ENCODE measurements at places on chromosomes 7 and 10.

DNA sequence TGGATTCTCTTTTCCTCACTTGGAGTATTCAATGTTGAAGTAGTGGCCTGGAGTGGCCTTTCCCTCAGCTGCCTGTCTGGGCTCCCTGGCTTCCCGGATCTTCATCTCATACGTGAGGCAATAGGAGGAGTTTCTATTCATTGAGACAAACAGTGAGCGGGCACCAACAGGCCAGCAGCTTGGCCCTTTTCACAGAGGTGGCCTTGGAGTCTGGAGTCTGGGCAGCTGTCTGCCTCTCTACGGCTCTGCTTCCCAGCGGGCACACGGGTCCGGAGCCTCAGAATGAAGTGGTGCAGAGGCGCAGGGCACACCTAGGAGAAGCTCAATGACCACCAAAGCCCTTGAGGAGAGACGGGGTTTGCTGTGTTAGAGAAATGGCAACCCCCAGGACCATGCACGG is 169.4 kb downstream of the CCDC3 start:
- DNase-seq = no peak

DNA sequence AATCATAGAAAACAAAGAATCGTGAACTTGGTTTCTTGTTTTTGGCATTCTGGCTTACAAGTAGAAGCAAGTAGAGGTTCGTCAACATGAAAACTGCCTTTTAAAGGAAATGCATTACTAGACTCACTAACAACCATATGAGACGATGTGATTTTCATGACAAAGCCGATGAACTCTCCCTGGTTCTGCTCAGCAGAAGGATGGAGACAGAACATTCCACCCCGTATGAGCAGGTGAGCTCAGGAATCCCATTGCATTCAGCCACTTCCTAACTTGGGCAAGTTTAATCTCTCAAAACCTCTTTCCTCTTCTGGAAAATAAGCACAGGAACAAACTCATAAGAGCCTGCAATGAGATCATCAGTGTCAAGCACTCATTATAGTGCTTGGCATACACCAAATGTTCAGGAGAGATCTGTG is 57.4 kb upstream of the SVIL start:
- no peak for DNase-seq

- no peak for DNase-seq
Observed at GRCh38 chr10:49745756-49746155, 16.4 kb downstream of the OGDHL start.

DNA sequence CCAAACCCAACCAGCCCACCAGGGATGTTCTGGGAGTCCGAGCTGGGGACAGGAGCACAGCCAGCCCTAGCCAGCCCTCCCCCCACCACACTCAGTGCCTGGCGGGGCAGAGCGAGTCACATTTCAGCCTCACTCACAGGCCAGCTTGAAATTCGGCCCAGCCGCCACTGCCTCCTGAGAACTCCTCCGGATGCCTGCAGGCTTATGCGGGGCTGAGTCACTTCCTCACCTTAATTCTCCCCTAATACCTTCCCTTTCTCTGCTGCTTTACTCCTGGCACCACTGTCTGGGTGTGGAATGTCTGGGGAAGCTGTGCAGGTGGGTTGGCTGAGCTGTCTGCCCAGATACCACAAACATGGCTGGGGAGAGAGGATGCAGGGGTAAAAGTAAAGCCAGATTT is 22.6 kb upstream of the DLG5 start:
- DNase-seq = no peak

DNA sequence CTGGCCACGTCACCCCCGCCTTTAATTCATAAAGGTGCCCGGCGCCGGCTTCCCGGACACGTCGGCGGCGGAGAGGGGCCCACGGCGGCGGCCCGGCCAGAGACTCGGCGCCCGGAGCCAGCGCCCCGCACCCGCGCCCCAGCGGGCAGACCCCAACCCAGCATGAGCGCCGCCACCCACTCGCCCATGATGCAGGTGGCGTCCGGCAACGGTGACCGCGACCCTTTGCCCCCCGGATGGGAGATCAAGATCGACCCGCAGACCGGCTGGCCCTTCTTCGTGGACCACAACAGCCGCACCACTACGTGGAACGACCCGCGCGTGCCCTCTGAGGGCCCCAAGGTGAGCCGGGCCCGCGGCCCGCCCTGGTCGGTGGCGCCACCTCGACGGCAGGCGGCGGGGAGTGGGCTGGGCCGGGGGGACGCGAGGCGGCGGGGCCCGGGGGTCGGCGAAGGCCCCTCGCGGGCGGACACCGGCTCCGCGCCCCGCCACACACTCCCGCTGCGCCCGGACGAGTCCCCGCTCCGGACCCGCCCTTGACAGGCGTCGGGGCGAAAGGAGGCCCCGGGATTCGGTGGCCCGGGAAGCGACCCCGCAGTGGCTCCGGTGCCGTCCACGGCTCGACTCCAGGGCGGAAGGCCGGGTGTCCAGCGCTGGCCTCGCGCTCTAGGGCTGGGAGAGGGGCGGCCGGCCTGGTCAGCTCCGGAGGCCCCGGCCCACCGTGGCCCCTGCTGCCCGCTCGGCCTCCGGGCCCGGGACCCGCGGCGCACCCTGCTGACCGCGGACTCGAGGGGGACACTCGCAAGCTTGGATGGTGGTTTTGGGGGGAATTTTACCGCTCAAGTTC is 557 bp downstream of the BAG3 start:
- DNase-seq = no peak

DNA sequence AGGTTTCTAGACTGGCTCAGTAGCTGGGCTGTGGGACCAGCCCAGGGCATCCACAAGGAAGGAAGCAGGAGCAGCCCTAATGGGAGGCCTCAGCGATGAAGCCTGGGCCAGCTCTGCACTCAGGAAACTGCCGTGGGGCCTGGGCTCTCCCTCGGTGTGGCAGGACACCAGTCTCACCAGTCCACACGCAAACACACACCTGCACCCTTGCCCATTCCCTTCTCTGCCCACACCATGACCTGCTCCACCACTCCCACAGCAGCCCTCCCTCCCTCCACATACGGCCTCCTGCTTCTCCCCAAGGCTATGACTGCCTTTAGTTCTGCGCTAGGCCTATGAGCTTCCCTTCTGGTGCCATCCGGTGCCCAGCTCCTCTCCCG is 7.1 kb downstream of the FGF8 start:
- DNase-seq = no peak

DNA sequence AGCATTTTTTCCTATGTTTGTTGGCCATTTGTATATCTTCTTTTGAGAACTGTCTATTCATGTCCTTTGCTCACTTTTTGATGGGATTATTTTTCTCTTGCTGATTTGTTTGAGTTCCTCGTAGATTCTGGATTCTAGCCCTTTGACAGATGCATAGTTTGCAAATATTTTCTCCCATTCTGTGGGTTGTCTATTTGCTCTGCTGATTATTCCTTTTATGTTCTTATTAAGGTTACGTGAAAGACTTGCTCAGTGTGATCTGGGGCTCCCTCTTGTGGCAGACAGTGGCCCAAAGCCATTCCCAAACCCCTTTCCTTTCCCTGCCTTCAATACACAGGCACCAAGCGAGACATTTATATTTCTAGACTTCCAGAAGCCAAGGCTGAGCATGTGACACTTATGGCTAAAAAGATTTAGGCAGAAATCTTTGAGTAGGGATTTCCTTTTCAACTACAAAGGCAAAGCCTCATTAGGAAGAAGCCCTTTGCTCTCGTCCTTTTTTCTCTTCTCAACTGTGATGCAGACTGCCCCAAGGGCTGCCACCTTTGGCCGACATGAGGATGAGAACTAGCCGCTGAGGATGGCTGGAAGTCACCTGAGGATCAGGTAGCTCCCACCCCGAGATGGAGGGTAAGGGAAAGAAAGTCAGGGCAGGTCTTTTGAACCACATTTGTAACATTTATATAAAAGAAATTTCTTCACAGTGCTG is 23.6 kb downstream of the ST8SIA6 start:
- peak; percentile 6 for DNase-seq

DNA sequence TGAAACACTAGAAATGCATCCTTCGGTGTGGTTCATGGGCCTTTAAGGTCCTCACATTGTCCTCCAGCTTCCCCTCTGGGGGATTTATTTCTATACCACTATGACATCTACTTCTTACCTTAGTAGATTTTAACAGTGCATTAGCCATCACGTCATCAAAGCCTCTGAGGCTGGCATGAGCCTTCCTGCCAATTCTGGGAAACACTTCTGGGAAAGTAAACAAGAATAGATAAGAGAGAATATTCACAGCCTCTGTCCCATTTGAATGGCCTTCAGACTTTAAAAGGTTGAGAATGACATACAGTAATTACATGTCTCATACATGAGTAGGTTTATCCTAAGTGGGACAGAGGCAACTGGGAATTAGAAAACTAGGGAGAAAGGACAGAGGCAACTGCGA is 89.7 kb downstream of the AMPH start:
- DNase-seq = peak; percentile 90

- no peak for DNase-seq
Observed at GRCh38 chr7:151405588-151405987, 4.2 kb downstream of the WDR86 start.

- DNase-seq = no peak
Observed at GRCh38 chr7:73354821-73355220, 26.9 kb downstream of the FKBP6 start.

GRCh38 chr7:134622303-134622995 is 24.2 kb upstream of the BPGM start:
- DNase-seq = no peak

GRCh38 chr7:66629222-66630062 is 761 bp downstream of the KCTD7 start:
- DNase-seq = no peak

- DNase-seq = no peak
Observed at GRCh38 chr10:44589944-44590449, 205.1 kb upstream of the CXCL12 start.

- no peak for DNase-seq
Observed at GRCh38 chr7:43575506-43575905, 7.4 kb upstream of the STK17A start.

GRCh38 chr7:122584676-122585251 is 114.2 kb downstream of the RNF133 start:
- no peak for DNase-seq

DNA sequence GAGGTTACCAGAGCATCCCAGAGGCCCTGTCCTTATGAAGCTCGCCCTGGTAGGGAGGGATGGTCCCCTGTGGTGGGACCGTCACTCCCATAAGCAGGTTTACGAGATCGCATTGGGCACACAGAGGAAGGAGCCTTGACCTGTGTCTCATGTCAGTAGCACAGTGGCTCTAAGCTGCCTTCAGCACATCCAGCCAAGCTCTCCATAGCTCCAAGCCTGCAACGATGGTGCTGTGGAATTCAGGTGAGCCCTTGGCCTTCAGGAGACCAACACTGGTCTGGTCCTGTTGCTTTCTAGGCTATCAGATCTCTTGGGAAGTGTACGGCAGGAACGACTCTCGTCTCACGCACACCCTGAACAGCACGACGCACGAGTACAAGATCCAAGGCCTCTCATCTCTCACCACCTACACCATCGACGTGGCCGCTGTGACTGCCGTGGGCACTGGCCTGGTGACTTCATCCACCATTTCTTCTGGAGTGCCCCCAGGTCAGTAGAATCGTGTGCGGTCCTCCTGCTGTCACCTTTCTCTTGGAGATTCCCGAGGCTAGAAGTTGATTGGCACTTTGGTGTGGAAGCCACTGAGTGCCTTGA is 605.3 kb upstream of the FOXK1 start:
- DNase-seq = no peak

DNA sequence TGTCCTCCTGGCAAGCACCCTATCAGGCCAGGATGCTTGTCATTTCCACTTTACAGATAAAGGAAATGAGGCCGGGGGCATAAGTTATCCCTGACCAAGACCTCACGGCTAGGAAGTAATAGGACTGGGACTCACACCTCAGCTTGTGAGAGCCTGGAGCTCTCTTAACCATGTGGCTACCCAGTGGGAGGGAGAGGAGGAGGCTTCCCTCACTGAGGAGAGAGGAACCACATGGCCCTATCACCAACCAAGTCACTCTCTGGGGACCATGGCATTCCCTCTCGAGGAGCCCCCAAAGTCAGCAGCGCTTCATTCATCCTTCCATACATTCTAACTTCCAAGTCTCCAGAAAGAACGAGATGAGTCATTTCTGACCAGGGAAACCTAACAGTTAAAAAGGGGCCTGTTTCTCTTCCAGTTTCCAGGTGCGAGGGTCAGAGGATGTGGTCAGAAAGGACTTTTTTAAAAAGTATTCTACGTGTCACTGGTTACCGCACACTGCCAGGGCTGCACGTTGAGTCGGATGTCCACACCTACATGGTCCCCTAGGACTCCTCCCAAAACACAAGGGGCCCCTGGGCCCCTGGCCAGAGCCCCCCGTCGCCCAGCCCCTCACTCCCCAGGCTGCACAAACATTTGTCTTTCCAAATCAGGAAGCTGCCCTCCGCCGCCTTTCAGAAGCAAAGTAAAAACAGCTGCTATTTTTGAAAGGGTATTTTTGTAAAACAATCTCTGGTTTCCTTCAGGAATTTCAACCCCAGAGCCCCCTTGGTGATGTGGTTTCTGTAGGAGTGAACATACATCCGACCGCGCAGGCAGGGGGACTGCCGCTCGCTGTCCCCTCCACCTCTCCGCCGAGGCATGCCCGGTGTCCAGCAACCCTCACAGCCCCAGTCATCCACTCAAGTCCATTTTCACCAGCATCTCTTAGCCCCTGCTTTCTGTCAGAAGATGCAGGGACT is 128.2 kb upstream of the CHST15 start:
- DNase-seq = no peak

- peak; percentile 99 for DNase-seq
Observed at GRCh38 chr7:73827567-73828106, 3.2 kb upstream of the CLDN4 start.

- DNase-seq = no peak
Observed at GRCh38 chr10:90308223-90308622, 549.6 kb downstream of the HTR7 start.

GRCh38 chr7:22286436-22286835 is 70.5 kb downstream of the RAPGEF5 start:
- DNase-seq = no peak

GRCh38 chr7:100886142-100886935 is 3.2 kb downstream of the UFSP1 start:
- no peak for DNase-seq

GRCh38 chr7:140209866-140210609 is 33.3 kb upstream of the KDM7A start:
- DNase-seq = no peak

- DNase-seq = no peak
Observed at GRCh38 chr7:37674531-37674930, 9.0 kb upstream of the GPR141 start.

DNA sequence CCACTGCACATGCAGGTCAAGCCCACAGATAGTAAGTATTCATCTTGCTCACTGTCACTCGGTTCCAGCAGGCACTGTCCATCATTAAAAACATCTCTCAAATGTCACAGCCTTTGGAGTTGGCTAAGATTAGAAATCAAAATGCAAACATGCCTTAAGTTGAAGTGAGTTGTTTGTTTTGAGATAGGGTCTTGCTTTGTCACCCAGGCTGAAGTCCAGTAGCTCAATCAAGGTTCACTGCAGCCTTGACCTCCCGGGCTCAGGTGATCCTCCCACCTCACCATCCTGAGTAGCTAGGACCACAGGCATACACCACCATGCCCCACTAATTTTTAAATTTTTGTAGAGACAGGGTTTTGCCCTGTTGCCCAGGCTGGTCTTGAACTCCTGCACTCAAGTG is 98.1 kb downstream of the EBF3 start:
- DNase-seq = no peak

- DNase-seq = no peak
Observed at GRCh38 chr10:42972946-42973345, 103.9 kb upstream of the RET start.
